Progenitor cell of endocrine pancreas (in vitro differentiated cells): ENCODE measurements at places on chromosomes 16 and 17.

DNA sequence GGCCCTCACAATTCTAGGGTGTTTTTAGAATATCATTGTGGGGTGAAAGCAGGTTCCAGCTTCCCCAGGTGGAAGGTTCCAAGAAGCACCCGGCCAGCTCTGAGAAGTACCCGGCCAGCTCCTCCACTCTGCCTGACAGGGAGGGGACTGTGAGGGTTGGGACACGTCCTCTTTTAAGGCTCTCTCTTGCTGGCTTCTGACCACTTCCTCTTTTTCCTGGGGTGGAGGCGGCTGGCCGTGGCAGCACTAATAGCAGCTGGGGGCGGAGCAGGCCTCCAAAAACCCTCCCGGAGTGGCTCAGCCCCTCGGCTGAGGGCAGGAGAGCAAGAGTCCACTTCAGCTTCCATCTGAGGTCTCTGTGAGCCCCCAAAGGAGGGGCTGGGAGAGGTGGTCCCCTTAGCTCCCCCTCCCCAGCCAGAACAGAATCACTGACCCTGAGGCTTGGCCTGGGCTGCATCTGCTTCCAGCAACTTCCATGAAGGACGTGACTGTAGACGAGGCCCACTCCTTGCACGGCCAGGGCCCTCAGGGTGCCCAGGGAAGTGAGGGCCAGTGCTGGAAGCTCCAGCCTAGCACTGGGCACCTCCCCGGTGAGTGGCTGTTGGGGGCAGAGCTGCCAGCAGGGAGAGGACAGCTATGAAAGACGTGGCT, 26.7 kb upstream of the PLCG2 start:
- DNase-seq, result no peak

DNA sequence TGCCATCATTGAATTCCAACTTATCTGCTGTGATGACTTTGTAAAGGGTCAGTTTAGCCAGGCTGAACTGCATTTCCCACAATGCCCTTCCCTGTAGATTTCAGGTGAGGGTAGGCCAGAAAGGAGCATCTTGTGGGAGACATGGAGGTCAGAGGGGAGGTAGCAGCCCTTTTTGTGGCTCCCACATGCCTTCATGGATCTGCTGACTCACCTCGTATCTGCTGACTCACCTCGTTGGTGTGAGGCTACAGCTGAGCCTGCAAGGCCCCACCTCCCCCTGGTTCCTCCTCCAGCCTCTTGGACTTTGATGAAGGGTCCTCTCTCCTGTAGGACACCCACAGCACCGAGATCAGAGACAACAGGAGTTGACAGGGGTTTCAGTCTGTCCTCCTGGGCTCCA, 102.5 kb downstream of the SALL1 start:
- no peak for DNase-seq

DNA sequence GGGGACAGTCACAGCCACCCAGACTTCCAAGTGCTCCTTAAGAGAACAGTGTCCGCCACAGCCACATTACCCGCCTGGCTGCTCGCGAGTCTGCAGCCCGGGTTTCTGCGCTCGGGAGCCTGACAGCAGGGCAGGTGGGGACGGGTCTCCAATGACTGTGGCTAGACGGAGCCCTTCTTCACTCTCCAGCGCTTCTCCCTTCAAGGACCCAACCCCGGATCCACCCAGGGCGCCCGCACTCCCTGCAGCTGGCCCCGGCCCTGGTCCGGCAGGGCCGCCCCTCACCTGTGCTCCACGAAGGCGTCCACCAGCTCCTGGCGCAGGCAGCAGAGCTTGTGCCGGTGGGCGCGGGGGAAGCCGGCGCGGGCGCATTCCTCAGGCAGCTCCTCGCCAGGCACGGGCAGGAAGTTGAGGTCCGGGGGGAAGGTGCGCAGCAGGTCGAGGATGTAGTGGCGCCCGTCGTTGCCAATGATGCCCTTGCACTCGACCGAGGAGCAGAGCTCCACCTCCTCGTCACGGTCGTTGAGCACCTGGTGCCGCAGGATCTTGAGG, 13.9 kb downstream of the CLUH start:
- DNase-seq, result no peak

DNA sequence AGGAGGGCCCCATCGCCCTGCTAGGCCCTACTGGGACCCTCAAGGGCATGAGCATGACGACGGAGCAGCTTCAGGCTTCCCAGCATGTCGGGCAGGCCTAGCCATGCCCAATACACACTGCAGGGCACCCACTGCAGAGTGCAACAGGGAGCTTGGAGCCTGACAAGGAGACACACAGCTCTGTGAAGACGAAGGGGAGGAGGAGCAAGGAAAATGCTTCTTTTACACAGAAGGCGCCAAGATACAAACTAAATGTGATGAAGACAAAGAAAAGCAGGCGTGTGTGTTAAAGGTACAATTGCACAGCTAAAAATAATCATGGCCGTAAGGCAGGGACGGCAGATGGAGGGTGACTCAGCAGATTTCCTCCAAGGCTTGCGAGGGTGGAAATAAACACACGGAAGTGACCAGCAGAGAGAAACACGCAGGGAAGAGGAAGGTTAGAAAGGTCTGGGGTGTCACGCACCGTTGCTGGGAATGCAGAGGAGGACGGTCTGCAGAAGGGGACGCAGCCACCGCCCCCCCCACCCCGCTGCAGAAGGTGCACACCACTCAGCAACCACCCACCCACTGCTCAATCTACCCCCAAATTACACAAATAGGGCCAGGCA, 108.5 kb downstream of the ZNF778 start:
- DNase-seq, result no peak

DNA sequence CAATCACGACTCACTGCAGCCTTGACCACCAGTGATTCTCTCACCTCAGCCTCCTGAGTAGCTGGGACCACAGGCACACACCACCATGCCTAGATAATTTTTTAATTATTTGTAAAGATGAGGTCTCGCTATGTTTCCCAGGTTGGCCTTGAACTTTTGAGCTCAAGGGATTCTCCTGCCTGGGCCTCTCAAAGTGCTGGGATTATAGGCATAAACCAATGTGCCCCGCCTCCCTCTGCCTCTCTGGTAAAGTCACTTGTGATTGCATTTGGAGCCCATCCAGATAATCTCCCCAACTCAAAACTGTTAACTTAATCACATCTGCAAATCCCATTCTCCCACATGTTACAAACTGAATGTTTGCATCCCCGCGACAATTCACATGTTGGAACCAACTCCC, 11.8 kb upstream of the PECAM1 start:
- no peak for DNase-seq

- no peak for DNase-seq
These were observed 4.0 kb upstream of the PHKG2 start for GRCh38 chr16:30744183-30744582.

DNA sequence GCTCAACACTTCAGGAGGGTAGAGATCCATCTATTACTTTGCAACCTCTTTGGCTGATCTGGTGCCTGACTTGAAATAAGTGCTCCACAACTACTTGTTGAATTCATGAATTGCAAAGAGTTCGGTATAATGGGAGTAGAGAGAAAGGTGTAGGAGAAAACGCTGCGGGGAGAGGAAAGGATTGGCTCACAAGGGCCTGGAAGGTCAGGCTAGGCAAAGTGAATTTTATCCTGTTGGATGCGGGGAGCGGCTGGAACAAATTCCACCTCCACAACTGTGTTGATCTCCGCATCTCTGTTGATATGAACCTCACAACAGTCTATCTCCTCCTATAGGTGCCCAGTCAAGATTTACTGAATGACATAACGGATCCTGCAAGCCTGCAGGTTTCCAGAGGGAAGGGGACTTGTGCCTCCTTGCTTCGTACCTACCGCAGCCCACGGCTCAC, 684 bp downstream of the SLX4 start:
- DNase-seq, result no peak

GRCh38 chr17:36930583-36930900, 6.7 kb upstream of the LHX1 start:
- no peak for DNase-seq

DNA sequence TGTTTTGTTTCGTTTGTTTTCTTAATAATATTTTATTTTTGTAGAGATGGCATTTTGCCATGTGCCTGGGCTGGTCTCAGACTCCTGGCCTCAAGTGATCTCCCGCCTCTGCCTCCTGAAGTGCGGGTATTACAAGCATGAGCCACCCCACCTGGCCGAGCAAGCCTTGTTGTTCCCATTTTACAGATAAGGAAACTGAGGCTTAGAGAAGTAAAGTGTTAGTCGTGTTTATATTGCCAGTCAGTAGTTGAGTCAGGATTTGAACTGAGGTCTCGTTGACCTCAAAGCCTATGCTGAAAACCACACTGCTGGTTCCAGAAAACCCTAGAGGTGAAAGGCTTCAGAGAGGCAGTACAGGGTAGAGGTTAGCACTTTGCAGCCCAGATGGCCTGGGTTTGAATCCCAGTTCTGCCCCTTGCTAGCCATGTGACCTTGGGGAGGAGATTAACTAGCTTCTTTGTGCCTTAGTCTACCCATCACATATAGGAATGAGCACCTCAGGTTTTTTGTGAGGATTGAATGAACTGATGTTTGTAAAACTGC, 102.0 kb downstream of the ABCC6 start:
- no peak for DNase-seq

DNA sequence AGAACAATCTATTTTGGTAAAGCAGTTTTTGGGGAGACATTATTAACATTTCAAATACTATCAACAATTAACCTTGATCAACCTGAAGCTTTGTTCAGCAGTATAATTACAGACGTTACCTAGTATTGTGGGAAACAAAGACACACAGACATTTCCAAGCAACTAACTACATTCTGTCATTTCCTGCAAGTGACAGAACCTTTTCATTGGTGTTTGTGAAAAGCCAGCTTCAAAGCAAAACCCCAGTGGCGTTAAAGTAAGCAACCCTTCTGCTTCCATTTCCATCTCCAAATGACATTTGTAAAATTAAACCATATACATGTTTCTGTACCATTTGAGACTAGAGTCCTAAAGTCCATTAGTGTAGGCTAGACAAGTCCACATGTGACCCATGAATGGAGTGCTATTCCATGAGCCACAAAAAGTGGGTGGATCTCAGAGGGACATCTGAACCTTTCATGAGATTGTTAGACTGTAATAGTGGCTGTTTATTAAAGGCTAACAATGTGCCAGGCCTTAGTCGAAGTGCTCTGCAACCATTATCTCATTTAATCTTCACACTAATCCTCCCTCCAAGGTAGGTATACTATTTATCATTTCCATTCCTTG, 101.2 kb downstream of the SSH2 start:
- no peak for DNase-seq

GRCh38 chr17:12545877-12546513, 119.7 kb upstream of the MYOCD start:
- no peak for DNase-seq

DNA sequence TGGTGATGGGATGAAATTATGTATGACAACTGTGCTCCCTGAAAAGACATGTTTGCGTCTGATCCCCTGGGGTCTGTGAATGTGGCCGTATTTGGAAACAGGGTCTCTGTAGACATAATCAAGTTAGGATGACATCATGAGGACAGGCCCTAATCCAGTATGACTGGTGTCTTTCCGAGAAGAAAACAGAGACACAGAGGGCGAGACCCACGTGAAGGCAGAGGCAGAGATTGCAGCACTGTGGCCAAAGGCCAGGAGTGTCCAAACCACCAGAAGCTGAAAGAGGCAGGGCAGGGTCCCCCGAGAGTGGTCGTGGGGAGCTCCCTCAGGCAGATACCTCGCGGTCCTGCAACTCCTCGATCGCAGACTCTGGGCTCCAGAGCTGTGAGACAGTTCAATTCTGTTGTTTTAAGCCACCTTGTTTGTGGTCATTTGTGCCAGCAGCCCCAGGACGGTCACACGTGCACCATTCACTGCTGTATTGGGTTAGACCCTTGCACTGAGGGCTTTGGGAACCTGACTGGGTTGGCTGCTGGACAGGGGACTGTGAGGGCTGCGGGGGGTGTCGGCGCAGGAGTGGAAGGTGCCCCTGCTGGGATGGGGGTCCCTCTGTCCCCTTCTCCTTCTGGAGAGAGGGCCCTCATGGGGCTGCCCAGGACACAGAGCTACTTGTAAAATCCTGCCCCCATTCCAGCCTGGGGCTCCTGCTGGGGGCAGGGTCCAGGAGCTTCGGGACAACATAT, 27.7 kb downstream of the METRNL start:
- DNase-seq, result no peak

DNA sequence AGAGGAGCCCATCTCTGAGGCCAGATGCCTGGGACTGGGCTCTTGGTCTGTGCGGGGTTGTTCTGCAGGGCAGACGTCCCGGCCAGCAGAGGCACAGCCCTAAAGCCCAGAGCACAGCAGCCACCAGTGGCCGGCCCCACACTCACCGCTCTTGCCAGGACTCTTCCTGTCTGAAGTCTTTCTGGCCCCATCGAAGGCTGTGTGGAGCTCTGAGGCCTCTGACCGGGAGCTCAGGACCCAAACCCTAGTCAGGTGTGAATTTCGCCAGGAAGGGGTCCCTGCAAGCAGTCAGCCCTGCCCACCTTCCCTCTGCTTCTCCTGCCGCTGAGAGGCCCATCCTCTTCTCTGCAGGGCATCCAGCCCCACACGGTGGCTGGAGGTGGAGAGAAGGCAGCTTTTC, 10.7 kb downstream of the ACSF3 start:
- DNase-seq, result no peak

- DNase-seq, result no peak
These were observed 69.2 kb downstream of the SDR42E1 start for GRCh38 chr16:81942007-81942601.

GRCh38 chr17:36720131-36720530, 118.7 kb downstream of the MRM1 start:
- DNase-seq, result no peak

DNA sequence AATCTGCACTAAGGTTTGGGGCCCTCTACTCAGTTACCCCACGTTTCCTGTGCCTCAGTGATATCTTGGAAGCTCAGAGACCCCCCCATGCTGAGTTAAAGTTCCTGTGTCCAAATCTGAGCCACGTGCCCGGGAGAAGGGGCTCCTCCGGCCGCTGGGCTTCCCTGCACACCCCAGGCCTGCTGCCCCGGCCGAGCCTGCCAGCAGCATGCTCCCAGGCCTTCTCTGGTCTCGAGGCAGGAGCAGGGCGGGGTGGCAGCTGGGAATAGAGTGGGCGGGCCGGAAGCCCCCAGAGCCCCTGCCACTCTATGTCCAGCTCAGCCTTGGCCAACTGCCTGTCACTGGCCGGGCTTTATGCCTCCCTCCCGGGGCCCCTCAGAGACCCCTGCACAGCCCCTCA, 5.6 kb upstream of the VASN start:
- DNase-seq, result no peak

DNA sequence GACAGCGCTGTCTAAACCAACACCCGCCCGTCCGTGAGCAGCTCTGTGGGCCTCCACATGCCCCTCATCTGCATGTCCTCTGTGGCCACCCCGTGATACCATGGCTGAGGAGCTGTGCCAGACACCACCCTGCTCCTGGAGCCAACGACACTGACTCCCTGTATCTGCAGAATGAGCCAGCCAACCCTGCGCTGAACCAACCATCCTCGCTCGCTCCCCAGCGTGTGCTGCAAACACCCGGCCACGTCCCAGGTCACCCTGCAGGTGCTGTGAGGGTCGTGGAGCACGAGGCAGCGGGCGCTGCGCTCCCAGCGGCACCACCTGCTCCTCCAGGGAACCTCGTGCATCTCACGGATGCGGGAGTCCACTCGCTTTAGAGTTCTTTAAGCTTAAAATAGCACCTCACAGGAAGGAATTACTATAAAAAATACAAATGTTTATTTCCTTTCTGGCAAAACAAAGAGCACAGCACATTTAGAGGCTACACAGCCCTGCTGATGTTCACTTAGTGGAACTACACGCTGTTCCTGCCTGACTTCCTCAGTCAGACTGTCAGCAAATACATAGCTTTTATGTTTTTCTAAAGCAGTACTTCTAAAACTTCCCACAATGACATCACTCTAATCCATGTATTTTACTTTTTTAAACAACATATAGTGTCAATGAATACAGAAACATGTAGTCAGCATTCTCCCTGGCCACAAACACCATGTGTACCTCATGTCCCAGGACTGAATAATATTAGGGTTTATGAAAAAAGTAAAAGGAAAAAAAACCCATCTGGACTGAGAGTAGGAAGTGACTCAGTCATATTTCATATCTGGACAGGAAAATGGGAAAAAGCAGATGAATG, 43.5 kb downstream of the MAP1LC3B start:
- no peak for DNase-seq
